ENCODE measurements at places on chromosomes 12 and 14.

DNA sequence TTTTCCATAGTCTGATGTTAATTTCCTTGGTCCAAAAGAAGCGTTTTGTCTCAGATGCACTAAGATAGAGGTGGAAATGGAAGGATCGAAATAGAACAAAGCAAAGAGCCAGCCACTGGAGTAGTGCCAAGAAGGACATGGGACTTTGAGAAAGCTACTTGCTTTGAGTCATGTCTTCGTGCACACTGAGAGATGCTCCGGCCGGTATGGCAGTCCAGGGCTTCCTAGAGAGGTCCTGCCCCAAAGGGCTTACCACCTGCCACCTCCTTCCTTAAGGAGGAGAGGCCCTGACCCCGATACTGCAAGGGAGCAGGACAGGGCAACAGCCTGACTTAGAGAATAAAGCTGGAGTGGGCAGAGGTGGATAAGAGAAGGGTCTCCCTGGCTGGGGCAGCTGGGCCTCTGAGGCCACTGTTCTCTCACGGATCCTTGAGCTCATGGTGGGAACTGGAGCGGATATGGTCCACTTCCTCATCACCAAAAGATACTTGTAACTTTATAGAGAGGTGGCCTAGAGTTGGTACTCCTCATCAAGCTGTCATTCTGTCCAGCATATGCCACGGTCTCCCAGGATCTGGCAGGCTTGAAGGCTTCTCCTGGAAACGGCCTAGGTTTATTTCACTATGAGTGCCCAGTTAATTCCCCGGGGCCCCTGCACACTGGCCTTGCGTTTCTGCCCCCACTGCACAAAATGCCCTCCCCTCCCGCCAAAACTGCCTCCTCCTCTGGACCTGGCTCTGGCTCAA is 57.4 kb downstream of the FOXN3 start:
- no peak for DNase-seq

- DNase-seq = peak; percentile 67
These were observed 3.2 kb upstream of the FICD start for GRCh38 chr12:108511633-108512540.

DNA sequence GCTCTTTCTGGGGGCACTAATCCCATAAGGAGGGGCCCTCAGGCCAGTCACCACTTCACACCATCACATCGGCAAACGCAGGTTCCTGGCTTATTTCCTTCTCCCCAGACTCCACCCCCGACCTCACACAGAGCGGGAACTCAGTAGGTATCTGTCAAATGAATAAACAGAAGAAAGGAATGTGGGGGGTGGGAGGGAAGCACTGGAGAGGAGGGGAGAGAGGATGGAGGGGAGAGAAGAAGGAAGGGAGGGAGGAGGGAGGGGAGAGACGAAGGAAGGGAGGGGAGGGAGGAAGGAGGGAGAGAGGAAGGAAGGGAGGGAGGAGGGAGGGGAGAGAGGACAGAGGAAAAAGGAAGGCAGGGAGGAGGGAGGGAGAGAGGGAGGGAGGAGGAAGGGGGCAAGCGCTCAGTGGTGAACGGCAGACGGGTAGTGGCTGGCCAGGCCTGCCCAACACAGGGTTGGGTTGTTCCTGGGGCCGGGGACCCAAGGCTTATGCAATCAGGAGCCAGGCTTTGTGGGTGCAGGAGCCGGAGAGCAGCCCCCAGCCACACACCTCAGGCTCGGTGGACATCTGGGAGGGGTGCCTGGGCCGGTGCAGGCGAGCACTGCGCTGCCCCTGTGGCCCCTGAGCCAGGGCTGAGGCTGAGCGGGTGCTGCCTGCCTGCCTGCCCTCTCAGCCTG is 52.6 kb upstream of the FBRSL1 start:
- DNase-seq = no peak

GRCh38 chr12:90229407-90230170 is 521.0 kb upstream of the ATP2B1 start:
- DNase-seq = no peak

DNA sequence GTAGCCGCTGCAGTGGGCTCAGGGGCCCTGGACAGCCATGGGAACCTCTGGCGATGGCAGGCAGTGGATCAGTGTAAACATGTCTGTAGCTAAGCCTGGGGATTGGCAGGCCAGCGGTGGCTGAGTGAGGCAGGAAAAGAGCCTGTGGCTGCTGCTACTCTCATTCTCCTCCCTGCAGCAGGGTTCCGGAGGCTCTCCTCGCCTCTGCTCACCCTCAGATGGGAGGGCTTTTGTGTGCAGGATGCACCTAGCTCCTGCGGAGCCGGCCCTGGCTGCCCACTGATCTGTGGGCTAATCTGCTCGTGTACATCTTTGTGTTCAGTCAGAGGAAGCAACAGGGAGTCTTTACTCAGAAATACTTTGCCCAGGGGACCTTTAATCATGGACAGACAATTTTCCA is 59.5 kb downstream of the GALNT8 start:
- DNase-seq = no peak

GRCh38 chr12:112992541-112993398 is 14.5 kb downstream of the OAS2 start:
- peak; percentile 31 for DNase-seq

DNA sequence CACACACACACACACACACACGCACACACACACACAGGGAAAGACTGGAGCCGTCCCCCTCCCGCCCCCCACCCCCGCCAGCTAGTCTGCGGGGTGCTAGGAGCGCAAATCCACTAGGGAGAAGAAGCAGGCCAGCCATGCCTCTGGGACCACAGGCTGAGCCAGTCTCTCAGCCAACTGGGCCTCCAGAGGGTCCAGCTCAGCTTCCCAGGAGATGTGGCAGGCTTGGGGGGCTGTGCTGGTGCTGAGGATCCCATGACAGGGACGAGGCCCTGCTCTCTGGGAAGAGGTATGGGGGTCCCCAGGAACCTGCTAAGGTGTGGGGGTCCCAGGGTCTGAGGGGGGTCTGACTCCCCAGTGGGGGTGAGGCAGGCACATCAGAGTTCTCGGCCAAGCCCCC is 133.5 kb downstream of the NCOR2 start:
- no peak for DNase-seq

- DNase-seq = no peak
These were observed 61.1 kb downstream of the TPH2 start for GRCh38 chr12:71999795-72000194.

GRCh38 chr14:102728501-102728900 is 48.7 kb upstream of the TRAF3 start:
- no peak for DNase-seq

DNA sequence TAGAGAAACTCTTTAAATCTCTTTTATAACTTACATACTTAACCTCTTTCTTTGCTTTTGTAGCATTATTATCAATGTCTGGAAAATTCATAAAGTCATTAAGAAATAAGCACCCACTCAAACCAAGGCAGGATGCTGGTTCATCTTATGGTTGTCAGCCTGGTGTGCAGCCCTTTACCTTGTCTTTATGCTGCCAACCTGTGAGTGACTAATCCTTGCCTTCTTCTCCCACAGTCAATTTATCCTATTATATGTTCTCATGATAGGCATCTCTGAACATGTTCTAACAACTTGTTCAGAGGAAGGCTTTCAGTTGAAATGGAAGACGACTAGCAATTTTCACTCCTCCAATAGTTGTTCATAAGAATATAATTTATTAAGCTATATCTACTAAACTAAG is 186.9 kb upstream of the CAND1 start:
- DNase-seq = no peak

GRCh38 chr12:129605666-129606065 is 298.2 kb downstream of the TMEM132D start:
- DNase-seq = no peak

GRCh38 chr14:38589747-38590350 is 334.0 kb upstream of the CLEC14A start:
- DNase-seq = no peak

DNA sequence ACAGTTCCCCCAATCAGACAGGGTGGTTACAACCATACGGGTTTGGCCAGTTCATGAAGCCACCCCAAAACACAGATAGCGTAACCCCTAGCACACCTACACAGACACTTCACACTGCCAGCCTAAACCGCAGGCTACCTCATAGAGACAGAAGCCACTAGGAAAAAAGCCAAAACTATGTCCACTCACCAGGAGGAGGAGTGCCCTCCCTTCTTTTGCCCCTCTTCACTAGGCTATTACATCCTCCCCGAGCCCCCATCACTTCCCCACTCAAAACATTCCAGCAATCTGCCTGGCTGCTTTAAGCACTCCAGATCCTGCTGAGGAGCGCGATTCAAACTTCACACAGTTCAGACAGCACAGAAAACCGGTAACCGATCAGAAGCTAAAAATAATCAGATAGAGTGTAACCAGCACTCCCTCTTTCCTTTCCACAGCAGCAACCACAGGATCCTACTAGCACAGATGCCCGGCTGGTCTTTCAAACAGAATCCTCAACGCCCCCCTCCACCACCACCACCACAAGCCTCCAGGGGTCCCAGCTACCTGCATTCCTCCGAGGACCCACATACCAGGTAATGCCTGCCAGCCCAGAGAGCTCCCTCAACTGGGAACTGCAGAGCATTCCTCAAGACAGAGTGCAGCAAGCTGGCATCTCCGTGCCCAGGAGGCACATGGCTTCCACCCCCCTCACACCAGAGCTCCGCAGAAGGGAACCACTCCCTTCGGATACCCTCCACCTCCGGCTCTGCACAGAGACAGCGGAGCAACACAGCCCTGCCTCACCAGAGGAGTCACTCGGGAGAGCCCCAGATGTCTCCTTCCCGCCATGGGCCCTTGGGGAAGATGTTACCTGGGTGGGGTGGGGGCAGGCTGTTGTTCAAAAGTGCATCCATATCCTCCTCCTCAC is 1.5 kb downstream of the CHD4 start:
- DNase-seq = no peak

GRCh38 chr12:76864791-76865400 is 13.9 kb downstream of the CSRP2 start:
- DNase-seq = no peak

- DNase-seq = no peak
These were observed 198.2 kb downstream of the BTG1 start for GRCh38 chr12:91947459-91947858.

DNA sequence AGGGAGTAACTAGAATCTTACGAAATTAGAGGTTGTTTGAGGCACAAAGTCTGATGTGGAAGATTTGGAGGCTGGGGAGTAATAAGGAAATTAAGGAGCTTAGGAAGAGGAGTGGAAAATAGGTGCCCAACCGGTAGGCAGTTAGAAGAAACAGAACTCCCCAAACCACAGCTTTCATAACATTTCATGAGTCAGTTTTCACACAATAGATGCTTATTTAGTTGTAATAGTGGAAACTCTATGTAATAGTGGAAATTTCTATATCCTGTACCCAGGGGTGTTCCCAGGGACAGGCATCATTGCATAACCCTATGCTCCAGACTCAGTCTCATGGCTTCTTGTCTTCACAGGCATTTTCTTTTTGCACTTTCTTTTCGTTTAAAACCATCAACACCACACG is 8.3 kb downstream of the C3AR1 start:
- DNase-seq = no peak

DNA sequence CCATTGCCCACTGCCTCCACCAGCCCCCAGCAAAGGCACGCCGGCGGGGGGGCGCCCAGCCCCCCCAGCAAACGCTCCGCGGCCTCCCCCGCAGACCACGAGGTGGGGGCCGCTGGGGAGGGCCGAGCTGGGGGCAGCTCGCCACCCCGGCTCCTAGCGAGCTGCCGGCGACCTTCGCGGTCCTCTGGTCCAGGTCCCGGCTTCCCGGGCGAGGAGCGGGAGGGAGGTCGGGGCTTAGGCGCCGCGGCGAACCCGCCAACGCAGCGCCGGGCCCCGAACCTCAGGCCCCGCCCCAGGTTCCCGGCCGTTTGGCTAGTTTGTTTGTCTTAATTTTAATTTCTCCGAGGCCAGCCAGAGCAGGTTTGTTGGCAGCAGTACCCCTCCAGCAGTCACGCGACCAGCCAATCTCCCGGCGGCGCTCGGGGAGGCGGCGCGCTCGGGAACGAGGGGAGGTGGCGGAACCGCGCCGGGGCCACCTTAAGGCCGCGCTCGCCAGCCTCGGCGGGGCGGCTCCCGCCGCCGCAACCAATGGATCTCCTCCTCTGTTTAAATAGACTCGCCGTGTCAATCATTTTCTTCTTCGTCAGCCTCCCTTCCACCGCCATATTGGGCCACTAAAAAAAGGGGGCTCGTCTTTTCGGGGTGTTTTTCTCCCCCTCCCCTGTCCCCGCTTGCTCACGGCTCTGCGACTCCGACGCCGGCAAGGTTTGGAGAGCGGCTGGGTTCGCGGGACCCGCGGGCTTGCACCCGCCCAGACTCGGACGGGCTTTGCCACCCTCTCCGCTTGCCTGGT is at the start of gene CDKN1B:
CDKN1B (plus strand) TSS at position 576 of the 793 bp plus-strand sequence. CDS start 472 bp downstream, outside the sequence.
- peak; percentile 71 for DNase-seq

GRCh38 chr12:3655328-3655900 is 97.5 kb downstream of the CRACR2A start:
- DNase-seq = no peak

- DNase-seq = no peak
These were observed 106.9 kb upstream of the ETV6 start for GRCh38 chr12:11542599-11542998.
